ENCODE measurements at places on chromosomes 2 and 18. TPM values are rescaled to one million over a fixed set of nuclear protein-coding genes. Genes with fewer than 3 reads are reported as not detected.

The PID1 gene
- under 0.01 TPM for total RNA-seq

The IKZF2 gene
- total RNA-seq = 0.68 TPM

The SEPTIN10 gene
- total RNA-seq = 179 TPM

The DNER gene
- not detected for total RNA-seq

The ABCB6 gene
- total RNA-seq = 31.8 TPM

The RSAD2 gene
- total RNA-seq = 1.2 TPM

The CDH20 gene
- not detected for total RNA-seq

The TSPYL6 gene
- not detected for total RNA-seq

The VSNL1 gene
- not detected for total RNA-seq

The EFR3B gene
- 1.3 TPM for total RNA-seq

The REEP1 gene
- 13.4 TPM for total RNA-seq

The KLHL41 gene
- total RNA-seq = 0.34 TPM

The ADCY3 gene
- total RNA-seq = 33.4 TPM

The KCNJ3 gene
- not detected for total RNA-seq

The FAHD2B gene
- 5.3 TPM for total RNA-seq

The ANKRD30BL gene
- not detected for total RNA-seq

The COL3A1 gene
- 10.9 TPM for total RNA-seq

The CLIP4 gene
- 9.5 TPM for total RNA-seq

The SERPINB2 gene
- not detected for total RNA-seq

The RGPD4 gene
- not detected for total RNA-seq

The ITPRIPL1 gene
- total RNA-seq = 7.0 TPM

The MLPH gene
- total RNA-seq = 1.0 TPM

The PTPRN gene
- total RNA-seq = not detected

The SKA1 gene
- 18.0 TPM for total RNA-seq

Data from dermis blood vessel endothelial cell (primary cell).